Stimulated activated CD4-positive, alpha-beta T cell treated with anti-CD3 and anti-CD28 coated beads, Interleukin-15, amount 100 ng/mL, for 48 hours (primary cell): ENCODE measurements at places on chromosomes 11 and 22.

DNA sequence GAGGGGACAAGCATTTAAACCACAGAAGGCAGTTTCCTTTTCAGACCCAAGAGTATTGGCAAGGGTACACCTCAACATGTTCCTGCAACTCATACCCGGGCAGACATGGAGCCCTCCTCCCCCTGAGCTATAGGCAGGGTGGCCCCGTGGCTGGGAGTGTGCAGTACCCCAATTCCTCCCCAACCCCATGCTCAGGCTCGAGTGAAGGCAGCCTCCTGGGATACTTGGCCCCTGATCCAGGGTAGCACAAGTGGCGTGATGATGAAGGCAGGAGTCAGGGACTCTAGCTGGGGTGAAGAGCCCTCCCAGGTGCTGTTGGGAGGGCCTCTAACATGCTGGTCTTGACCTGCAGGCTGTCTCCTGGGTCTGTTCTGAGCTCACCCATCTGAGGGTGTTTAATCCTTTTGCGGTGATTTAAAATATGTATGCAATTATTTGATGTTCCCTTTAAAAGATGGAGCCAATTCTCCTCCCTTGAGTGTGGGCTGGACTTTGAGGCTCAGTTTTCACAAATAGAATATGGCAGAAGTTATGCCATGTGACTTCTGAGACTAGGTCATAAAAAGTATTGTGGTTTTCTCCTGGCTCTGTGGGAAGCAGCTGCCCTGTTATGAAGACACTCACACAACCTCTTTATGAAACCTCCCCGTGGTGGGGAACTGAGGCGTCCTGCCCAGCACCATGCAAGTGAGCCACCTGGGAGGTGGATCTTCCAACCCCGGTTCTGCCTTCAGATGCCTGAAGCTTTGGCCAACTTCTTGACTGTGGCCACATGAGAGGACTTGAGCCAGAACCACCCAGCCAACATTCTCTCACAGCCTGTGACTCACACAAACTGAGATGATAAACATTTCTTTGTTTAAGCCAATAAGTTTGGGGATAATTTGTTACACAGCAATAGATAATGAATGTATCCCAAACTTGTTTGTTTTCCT is 54.7 kb upstream of the NECTIN1 start:
- no peak for DNase-seq

GRCh38 chr11:32962016-32962415 is 53.7 kb upstream of the DEPDC7 start:
- DNase-seq: no peak

DNA sequence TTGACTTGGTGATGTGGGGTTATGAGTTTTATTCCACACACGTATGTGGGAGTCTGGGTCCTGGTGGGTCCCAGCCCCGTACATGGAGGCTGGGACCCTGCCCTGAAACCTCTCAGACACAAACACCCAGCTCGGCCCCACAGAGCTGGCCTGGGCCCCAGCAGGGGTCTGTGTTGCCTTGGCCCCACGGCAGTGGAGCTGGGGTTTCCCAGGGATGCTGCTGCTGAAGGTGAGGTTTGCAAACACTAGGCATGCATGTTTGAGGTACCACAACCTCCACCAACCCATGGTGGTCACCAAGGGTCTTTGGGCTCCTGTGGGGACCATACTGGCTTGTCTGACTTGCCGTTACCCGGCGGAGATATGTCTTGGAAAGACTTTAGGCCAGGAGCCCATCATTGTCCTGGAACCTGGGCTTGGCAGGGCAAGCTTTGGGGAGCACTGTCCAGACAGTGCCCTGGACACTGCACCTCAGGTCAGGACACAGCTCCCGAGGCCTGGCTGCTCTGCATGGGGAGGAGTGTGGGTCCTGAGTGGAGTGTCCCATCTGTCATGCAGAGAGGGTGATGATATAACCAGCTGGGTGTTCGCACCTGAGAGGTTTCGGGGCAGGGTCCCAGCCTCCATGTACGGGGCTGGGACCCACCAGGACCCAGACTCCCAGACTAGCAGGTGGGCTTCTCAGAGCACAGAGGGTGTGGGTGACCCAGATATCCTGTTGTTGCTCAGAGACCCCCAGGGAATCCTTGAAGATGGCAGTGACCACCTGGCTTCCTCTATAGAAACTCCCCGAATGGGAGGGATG is 63.3 kb downstream of the KCNQ1 start:
- no peak for DNase-seq

GRCh38 chr11:9651899-9652748 is 11.8 kb upstream of the SWAP70 start:
- no peak for DNase-seq

DNA sequence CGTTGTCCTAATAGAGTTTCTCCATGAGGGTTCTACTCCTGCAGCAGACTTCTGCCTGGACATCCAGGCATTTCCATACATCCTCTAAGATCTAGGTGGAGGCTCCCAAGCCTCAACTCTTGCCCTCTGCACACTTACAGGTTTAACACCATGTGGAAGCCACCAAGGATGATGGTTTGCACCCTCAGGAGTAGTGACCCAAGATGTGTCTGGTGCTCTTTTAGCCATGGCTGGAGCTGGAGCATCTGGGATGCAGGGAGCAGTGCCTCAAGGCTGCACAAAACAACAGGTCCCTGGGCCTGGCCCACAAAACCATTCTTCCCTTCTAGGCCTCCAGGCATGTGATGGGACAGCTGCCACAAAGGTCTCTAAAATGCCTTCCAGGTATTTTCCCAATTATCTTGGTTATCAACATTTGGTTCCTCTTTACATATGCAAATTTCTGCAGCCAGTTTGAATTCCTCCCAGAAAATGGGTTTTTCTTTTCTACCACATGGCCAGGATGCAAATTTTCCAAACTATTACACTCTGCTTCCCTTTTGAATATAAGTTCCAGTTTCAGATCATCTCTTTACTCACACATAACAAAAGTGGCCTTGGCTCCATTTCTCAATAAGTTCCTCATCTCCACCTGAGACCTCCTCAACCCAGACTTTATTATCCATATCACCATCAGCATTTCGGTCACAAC is 69.5 kb upstream of the GNAZ start:
- no peak for DNase-seq

- no peak for DNase-seq
These were observed 87.8 kb downstream of the CWC15 start for GRCh38 chr11:94885581-94885980.
